ENCODE measurements at places on chromosomes 2 and 18.

GRCh38 chr2:222292149-222293134 is 6.4 kb downstream of the PAX3 start:
- no peak for DNase-seq

- no peak for DNase-seq
Observed at GRCh38 chr18:45670281-45670962, 53.6 kb upstream of the SLC14A1 start.

DNA sequence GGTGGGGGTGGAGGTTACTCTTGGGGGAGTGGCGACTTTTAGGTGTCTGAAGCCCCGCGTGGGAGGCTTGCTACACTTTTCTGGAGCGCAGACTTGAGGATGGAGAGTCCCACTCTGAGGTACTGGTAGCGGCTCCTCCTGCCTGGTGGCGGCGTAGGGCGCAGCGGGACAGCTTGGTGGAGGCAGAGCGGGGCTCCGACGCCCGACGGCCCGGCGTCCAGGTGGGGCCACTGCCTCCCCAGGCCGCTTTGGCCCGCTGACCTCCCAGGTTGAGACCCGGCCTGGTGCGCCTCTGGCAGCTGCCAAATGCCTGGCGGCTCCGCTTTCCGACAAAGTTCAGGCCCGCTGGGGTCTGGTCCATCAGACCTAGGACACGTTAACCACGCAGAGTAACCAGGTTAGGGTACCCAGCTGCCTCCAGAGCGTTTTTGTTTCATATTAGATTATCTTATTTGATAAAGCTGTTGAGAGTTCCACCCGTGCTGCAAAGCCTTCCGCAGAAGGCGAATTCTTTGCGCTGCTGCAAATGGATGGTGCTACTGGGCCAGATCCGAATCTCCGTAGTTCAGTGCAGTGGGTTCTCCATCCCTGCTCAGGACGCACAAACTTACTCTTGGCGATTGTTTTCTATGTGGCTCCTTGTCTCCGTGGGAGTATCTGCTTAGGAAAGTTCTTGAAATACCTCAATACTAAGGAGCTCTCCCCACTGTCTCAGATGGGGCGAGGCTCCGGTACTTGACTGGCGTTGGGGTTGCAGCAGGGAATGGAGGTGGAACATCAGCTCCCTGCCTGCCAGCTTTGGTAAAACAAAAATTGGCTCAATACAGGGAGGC is 405.9 kb downstream of the XIRP2 start:
- DNase-seq = peak; percentile 3

DNA sequence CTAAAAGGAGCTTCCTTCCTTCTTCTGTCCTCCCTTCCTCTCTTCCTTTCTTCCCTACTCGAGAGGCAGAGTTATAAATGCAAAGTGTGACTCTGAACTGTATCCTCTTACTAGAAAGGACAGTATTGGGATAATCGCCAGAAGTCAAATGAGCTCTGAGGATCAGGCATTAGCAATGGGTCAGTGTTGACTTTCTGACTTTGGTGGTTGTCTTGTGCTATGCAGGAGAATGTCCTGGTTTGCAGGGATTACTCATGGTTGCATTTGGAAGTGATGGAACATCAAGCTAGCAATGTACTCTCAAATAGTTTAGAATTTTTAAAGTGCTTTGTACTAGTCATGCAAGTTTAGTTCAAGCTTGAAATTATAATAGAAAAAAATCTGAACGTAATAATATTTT is 115.6 kb downstream of the TXNL1 start:
- DNase-seq = peak; percentile 38

DNA sequence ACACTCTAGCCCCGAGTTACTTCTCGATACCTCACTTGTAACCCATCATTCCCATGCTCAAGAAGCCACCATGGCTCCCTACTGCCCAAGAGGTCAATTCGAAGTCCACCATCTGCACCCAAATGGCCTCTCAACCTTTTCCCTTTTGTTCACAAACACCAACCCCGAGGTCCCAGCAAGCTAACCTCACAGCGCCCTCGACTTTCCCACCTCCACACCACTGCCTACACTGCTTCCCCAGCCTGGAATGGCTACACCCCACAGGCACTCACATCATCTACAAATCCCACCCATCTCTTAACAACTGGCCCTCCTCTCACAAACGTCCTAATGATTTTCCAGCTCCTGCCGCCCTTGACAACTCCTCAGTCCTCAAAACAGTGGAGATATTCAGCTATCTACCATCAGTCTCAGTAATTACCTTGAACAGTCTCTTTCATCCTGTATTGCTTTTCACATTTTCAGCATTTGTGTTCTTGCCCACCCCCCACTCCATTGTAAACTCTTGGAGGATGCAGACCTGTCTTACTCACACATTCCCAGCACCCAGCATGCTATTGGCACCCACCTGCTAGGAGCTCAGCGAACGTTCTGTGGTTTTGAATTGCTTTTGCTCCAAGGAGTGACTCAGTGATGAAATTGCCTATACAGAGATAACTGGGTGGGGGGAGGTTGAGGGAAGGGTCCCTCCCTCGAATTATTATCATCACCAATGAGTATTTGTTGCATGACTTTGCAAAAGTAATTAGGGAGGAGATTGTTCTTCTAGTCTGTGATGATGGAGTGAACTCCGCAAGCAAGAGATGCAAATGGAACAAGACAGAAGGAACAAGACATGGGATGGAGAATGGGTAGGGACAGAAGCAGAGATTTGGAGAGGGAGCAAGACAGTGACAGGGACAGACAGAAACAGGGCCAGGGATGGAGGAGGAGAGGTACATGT is 106.8 kb downstream of the CYP26B1 start:
- peak; percentile 7 for DNase-seq

DNA sequence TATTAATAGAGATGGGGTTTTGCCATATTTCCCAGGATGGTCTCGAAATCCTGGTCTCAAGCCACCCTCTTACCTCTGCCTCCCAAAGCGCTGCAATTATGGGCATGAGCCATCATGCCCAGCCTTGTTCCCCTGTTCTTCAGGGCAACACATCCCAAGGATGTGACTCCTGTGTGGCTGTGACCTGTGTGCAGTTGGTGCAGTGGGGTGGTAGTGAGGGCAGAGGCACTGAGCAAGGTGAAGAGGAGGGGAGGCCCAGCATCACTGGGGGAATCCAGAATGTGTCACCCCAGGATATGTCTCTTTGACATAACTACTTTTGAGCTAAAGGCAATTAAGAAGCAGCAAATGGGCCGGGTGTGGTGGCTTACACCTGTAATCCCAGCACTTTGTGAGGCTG is 23.4 kb downstream of the CENPA start:
- DNase-seq = no peak

DNA sequence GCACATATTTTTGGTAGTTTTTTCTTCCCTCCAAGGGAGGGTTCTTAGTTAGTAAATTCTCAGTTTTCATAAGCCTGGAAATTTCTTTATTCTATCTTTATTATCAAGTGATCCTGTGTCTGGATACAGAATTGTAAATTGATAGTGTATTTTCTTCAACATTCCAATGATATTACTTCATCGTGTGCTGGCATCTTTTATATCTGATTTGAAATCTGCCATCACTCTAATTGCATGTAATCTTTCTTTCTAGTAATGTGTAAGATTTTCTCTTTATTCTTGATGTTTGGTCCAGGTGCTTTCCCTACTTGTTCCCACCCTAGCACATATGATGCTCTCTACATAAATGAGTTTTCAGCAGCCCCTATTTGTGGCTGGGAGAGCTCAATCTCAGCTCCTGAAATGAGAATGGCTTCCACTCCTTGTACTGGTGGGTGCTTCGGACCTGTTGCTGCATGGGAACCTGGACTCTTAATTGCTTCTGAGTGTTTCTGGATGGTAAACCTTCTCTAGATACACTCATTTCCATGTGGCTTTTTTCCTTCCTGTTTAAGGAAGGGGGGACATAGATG is 102.7 kb downstream of the SMIM21 start:
- DNase-seq = no peak

- DNase-seq = no peak
Observed at GRCh38 chr2:239723486-239724193, 301.5 kb downstream of the NDUFA10 start.

- DNase-seq = peak; percentile 42
Observed at GRCh38 chr2:234286956-234287355, 209.9 kb downstream of the ARL4C start.

- no peak for DNase-seq
Observed at GRCh38 chr2:234081970-234082822, 31.7 kb downstream of the SPP2 start.

DNA sequence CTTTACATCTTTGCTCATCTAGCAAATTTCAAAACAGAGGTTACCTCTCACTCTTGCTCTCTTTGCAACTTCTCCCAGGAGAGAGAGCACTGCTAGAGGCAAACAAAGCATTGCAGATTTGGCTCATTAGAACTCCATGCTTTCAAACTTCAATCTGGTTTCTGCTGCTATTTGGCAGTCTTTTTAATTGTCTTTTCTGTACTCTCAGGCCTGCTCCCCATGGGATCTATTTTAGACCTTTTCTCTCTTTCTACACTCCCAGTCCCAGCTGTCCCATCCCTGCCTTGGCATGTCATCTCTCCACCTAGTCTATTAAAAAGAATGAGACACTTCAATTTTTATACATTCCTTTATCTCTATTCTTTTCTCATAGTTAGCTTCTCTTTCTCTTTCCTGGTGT is 15.2 kb downstream of the KCNJ3 start:
- DNase-seq = no peak

GRCh38 chr2:24571828-24572442 is 80.9 kb downstream of the NCOA1 start:
- no peak for DNase-seq

DNA sequence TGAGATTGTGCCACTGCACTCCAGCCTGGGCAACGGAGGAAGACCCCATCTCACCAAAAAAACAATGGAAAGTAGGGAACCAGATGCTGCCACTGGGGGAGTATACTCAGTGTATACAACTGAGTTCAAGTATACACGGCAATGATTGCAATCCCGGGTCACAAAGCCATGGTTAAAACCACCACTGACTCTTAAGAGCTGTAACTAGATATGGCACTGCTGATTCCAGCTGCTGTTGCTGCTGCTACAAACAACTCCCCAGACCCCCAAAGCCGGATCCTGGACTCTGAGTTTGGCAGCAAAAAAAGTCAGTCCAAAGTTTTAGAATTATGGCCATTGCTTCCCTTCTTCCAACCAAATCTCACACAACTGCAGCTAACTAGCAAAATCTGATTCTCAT is 43.7 kb upstream of the COX7A2L start:
- no peak for DNase-seq

DNA sequence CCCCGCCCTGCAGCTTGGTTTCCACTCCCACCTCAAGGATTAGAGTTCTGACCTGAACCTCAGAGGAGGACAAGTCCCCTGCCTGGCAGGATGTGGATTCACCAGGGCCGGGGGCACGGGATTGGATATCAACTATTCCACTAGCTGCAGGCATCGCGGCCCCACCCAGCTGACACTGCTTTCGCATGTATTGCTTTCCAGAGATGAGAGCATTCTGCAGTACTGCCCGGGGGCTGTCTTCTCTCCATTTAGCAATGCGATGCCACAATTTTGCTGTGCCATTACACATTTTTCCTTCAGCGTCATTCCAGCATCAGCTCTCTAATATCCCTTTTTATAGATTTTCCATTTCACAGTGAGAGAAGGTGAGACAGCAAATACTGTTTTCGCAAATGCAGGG is 42.0 kb downstream of the CTIF start:
- no peak for DNase-seq

DNA sequence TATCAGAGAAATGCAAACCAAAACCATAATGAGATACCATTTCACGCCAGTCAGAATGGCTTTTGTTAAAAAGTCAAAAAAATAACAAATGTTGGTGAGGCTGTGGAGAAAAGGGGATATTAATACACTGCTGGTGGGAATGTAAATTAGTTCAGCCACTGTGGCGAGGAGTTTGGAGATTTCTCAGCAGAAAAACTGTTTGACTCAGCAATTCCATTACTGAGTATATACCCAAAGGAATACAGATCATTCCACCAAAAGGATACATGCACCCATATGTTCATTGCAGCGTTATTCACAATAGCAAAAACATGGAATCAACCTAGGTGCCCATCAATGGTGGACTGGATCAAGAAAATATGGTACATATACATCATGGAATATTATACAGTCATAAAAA is 54.5 kb upstream of the WDR75 start:
- DNase-seq = peak; percentile 22

- DNase-seq = peak; percentile 8
Observed at GRCh38 chr18:5417342-5417741, 121.8 kb upstream of the ZBTB14 start.

GRCh38 chr2:173001664-173002604 is 73.7 kb upstream of the MAP3K20 start:
- DNase-seq = no peak

- DNase-seq = no peak
Observed at GRCh38 chr2:219245899-219246230, 586 bp downstream of the STK16 start.

DNA sequence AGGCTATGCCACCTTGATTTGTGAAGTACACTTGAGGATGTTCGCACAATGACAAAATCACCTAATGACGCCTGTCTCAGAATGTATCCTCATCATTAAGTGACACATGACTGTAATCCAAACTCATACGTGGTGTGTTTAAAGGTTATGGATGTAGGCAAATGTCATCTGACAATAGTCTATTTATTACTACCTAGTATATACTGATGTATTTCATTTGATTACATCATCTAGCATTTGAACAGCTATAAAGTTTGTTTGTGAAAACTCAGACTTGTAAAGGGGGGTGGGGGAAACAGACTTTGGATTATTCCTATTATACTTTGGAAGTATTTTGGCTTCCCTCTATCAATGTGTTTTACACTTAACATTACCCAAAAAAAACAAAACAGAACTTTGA is 129.9 kb downstream of the TANC1 start:
- DNase-seq = no peak

DNA sequence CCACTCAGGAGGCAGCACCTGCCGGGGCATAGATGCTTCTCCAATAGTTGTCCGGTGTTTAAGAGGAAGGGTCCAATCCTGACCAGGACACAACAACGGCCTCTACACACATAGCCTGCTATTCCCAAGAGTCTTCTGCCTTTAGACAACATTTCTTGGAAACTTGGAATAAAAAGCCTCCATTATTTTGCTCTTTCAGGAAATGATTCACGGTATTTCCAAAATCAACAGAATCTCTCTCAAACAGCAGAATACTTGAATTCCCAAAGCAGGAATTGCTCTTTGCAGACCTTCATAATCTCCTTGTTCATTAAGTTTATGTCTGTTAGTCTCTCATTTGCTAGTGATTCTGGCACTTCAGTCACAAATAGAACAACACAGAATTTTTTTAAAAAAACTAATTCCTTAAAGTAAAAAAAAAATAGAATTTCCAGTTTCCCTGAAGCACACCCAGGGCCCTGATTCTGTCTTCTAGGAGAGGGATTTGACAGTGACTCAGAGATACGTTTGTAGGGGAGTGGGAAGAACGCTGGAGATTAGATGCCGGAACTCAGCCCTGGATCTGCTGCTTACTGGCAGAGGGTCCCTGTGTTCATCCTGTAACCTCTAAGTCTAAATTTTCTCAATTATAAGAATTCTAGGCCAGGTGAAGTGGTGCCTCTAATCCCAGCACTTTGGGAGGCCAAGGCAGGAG is 74.7 kb downstream of the NAB1 start:
- peak; percentile 15 for DNase-seq

GRCh38 chr2:133025004-133025403 is 355.0 kb upstream of the LYPD1 start:
- DNase-seq = no peak

Data from fibroblast of skin of scalp (primary cell).